Thymus (tissue), 14 donors: ENCODE measurements at places on chromosomes 13 and 19. TPM values are rescaled to one million over a fixed set of nuclear protein-coding genes. Genes with fewer than 3 reads are reported as not detected.
A peak's percentile ranks its signal among the peaks of the same experiment; 100 is the strongest.

Gene ZNF675
- 11.6 TPM for polyA plus RNA-seq

DNA sequence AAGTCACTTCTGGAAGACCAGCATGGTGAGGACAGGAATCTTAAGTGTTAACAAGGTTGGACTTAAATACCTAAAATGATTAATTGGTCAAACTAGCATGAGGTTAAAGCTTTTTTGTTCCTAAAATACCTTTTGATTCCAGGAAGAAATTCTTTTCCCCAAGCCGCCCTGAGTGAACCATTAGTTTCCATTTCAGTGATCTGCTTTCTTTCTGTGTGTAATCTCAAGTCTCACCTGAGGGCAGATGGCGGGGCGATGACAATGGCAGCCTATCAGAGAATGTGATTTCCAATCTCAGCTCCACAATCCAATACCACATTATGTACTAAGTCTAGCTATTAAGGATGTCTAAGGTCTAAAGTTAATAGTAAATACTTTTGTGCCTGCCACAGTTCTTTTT, 390.9 kb upstream of the SGCG start:
- no peaks in the 10 kb centered on the region for H3K27me3 ChIP-seq
- H3K4me1 ChIP-seq: no peaks in the 10 kb centered on the region
- H3K36me3 ChIP-seq: no peaks in the 10 kb centered on the region
- H3K27ac ChIP-seq: no peak overlapping the region

DNA sequence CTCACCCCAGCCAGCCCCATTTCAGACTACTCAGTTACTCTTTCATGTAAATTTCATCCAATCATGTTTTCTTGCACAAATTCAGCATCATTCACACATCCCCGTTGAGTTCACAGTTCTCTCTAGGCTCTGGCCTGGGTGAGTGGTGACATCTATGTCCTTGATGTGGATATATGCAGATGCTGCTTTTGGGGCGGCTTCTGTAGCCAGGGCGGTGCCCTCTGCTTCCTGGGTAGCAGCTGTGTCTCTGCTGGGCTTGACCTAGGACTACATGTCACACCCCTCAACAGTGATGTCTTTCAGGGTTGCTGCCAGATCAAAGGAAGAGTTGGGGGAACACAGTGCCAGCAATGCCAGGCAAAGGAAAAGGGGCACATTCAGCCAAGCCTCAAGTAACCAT, 68.5 kb upstream of the KCTD15 start:
- H3K27me3 ChIP-seq: no peaks in the 10 kb centered on the region
- DNase-seq: no peak
- H3K27ac ChIP-seq: no peak overlapping the region
- no peak overlapping the region for H3K4me3 ChIP-seq

GRCh38 chr13:108361769-108362168, 92.3 kb downstream of the TNFSF13B start:
- H3K4me1 ChIP-seq: no peaks in the 10 kb centered on the region
- H3K36me3 ChIP-seq: no peaks in the 10 kb centered on the region
- H3K4me3 ChIP-seq: no peak overlapping the region
- DNase-seq: no peak
- H3K27me3 ChIP-seq: no peaks in the 10 kb centered on the region

DNA sequence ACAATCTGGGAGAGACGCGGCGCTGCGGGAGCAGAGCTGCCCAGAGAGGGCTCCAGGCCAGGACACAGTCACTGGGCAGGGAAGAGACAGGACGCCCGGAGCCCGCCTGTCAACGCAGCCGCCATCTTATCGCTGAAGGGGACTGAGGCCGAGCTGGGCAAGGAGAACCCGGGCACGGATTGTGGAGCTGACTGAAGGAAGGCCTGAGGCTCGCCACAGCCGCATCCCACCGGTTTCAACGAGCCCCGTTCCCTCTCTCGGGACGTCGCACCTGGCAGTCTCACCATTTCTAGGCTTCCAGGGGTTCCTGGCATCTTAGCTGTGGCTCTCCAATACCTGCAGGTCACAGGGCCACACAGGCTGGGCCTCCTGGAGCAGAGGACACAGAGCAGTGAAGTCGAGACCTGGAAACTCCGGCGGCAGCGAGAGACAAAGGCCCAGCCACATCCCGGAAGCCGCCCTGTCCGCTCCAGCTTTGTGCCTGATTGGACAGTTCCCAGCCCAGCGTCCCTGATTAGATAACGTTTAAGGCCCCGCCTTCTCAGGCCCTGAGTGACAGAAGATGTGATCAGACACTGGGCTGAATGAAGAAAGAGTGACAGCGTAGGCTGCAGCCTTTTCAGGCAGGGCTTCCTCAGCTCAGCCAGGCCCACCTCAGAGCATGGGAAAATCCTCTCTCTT, at the start of gene ZNF91:
Gene ZNF91 (minus strand): TSS at position 431 of the 681 bp plus-strand sequence. CDS start 117 bp downstream, at position 314.
- peak; percentile 84 for DNase-seq
- peaks cover 6% of the 10 kb centered on the region for H3K36me3 ChIP-seq
- no peaks in the 10 kb centered on the region for H3K4me1 ChIP-seq
- H3K27ac ChIP-seq: peak within 1 kb of the TSS; percentile 97
- no peaks in the 10 kb centered on the region for H3K27me3 ChIP-seq
- peak within 1 kb of the TSS; percentile 79 for H3K4me3 ChIP-seq

DNA sequence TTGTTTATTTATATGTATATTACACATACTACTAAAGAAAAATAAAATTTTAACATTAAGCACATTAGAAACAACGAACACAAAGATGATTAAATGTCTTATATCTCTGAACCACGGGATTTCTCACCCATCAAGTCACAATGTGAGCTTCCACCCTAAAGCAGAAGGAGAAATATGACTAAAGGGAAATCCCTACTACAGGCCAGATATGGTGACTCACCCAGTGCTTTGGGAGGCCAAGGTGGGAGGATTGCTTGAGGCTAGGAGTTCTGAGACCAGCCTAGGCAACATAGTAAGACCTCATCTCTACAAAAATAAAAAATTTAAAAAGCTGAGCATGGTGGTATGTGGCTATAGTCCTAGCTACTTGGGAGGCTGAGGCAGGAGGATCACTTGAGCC, 24.6 kb downstream of the DCT start:
- no peak overlapping the region for H3K4me3 ChIP-seq
- no peak for DNase-seq
- H3K27ac ChIP-seq: no peak overlapping the region
- H3K36me3 ChIP-seq: no peaks in the 10 kb centered on the region

Gene OR7C1
- polyA plus RNA-seq: 0.11 TPM

Gene DKKL1
- polyA plus RNA-seq: 0.21 TPM

GRCh38 chr19:8352134-8352827, 9.2 kb upstream of the KANK3 start:
- H3K27ac ChIP-seq: no peak overlapping the region
- no peaks in the 10 kb centered on the region for H3K4me1 ChIP-seq
- no peaks in the 10 kb centered on the region for H3K36me3 ChIP-seq
- H3K27me3 ChIP-seq: peaks cover 27% of the 10 kb centered on the region
- H3K4me3 ChIP-seq: no peak overlapping the region

DNA sequence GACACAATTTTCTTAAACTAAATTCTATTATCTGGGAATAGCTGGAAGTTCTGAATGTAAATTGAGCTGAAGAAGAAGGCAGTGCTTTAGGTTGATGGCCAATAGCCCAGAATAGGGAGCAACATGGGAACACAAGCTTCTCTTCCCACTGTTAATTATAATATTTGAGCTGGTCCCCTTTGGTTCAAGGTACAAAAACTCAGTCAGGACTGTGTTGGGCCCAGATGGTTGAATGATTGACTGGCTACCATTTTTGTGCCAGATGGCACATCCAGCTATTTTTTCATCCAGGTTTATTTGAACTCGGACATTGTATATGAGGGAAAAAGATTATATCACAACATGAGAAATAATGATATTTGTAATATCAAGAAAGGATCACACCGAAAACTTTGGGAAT, 458.9 kb downstream of the SLITRK1 start:
- H3K4me3 ChIP-seq: no peak overlapping the region
- H3K36me3 ChIP-seq: no peaks in the 10 kb centered on the region
- no peaks in the 10 kb centered on the region for H3K4me1 ChIP-seq
- DNase-seq: no peak
- H3K27ac ChIP-seq: no peak overlapping the region
